Fibroblast of the conjunctiva (primary cell): ENCODE measurements at places on chromosomes 12 and 14.

DNA sequence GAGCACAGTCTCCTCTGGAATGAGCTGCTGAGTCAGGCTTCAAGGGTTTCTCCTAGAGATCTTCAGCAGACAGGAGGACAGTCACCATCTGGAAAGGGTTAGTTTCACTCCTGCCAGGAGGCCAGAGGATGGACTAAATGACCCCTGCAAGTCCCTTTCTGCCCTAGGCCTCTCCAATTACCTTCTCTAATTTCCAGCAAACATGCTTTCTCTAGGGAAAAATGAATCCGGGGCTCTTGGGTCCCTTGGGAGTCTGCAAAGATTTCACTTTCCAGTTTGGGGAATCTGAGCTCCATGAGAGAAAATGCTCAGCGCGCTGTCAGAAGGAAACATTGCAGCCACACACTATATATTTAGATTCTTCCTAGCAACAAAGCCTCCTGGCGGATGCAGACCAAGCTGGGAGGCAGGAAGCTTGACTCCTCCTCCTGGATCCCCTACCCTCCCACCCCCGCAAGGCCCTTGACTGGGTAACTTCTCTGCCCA lies 184.4 kb upstream of the CCND2 start:
- peak; percentile 17 for DNase-seq

DNA sequence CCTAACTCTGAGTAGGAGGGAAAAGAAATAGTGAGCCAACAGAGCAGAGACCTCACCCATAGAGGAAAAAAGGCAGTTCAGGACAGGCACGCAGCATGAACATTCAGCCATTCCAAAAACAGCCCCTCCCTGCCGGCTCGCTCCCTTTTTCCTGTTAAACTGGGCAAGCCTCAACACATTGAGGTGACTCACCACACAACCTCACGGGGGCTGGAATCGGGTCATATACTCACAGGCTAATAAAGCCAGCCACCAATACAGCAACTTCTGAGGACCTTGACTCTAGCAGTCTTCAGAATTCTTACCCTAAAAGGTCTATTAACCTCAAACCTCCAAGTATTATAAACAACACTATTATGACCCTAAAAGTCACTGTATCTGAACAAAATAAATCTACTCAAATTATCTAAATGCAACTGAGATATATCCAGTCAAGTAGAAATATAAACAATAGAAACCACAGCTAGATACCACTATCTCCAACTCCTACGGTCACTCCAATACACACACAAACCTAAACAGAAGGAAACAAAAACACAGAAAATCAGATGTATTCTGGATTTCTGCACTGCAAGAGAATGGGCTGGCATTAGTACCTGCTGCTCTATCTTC lies 6.3 kb downstream of the YBX3 start:
- DNase-seq: peak; percentile 69

GRCh38 chr12:131082290-131083194 lies 128.8 kb downstream of the ADGRD1 start:
- DNase-seq: no peak

DNA sequence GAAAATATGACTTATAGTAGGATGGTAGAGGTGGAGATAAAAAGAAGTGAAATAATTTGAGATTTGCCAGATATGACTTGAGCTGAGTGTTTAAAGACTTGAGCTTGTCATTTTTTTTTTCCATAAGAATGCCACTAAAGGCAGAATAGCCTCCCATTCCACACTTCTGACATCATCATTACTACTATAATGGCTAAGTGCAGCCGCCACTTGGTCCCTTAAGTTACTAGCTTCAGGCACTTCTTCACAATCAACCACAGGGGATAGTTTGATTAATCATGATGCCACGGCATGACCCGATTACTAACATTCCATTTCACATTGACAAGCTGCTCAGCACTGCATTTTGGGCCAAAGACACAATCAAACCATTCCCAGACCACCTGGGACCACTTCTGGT lies 127.9 kb downstream of the EFCAB11 start:
- no peak for DNase-seq

DNA sequence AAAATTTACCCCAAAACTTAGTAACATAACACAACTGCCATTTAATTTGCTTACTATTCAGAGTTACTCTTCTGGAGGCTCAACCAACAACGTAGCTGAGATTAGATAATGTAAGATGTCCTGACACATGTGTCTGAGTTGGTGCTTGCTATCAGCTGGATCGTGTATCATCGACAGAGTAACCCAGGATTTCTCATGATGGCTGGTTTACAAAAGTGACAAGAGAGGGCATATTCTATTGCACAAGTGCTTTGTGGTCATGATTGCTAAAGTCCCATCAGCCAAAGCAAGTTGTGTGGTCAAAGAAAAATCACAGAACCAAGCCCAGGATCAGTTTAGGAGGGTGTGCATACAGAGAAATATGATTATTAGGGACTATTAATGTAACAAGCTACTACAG lies 73.4 kb downstream of the CAPZA3 start:
- no peak for DNase-seq

DNA sequence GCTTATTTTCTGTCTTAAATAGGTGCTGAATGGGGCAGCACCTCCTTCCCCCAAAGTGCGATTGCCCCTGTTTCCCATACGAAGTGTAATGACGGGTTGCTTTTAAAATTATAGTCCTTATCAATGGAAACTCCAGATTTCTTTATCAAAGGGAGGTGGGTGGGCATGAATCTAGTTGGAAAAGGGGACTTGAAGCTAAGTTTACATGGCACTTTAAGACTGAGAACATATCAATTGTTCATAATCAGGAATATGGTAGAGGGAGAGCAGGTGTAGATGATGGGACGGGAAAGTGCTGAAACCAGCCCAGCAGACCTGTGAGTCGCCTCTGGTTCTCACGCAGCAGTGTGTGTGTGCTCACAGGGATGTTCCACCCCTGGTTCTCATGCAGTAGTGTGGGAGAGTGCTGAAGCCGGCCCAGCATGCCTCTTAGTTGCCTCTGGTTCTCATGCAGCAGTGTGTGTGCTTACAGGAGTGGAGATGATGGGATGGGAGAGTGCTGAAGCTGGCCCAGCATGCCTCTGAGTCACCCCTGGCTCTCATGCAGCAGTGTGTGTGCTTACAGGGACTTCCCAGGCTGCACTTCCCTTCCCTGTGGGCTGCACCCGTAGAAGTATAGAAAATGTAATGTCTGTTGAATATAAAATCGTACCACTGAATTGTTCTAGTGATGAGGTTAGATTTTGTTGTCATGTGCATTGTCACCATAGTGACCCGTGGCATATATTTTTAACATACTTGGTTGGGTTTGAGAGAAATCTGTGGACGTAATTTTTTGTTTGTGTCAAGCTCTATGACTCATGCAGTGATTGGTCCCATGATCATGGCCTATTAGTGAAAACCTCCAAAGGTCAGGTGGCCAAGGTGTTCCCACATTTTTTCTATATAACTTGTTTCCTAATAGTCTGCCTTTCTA lies 51.6 kb downstream of the GPATCH2L start:
- DNase-seq: peak; percentile 56

DNA sequence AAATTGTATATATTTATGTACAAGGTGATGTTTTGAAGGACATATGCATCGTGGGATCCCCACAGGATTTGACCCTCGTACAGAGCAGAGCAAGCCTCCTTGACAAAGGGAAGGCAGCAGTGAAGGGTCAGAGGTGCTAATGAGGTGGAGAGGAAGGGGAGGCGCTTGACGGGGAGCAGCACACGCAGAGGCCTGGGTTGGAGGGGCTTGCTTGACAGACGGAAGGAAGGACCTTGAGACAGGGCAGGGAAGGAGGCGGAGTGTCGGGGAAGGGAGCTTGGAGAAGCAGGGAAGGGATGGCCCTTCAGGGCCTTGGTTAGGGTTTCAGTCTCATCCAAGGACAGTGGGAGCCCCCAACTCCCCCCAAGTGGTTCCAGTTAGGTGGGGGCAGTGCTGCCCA lies 52.6 kb downstream of the ZNF664 start:
- no peak for DNase-seq
